Fibroblast of mammary gland (primary cell): ENCODE measurements at places on chromosomes 3 and 15.
A peak's percentile ranks its signal among the peaks of the same experiment; 100 is the strongest.

- DNase-seq = no peak
These were observed 32.3 kb downstream of the NOX5 start for GRCh38 chr15:69046781-69047180.

DNA sequence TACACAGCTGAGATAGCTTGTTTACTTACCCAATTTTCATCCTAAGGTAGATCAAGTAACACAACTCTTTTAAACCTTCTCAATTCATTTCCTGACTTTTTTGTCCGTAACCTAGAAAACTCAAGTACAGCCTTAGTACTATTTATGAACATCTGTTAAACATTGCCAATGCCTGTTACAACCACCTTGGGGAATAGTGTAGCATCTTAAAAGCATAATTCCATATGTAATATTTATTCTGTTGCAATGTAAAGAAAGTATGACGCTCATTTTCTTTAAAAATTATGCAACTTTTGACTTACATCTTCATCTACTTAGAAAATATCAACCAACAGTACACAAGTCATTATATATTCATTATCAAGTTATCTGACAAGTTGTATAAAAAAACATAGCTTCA lies 54.6 kb downstream of the SUCLG2 start:
- no peak for DNase-seq

DNA sequence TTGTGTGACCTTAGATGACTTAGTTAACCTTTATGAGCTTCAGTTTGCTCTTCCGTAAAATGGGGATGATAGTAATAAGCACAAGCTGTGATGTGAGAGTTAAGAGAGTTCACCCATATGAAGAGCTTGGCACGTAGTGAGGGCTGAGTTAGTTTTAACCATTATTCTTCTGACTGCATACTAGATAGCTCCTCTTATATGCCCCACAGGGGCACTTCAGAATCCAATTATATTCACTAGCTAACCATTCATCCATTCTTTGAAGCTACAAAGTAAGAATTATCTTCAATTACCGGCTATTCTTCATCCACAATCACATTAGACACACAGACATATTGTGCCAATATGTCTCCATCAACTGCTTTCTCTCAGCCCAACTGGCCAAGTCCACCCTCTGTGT lies 159.0 kb upstream of the STT3B start:
- DNase-seq = no peak

DNA sequence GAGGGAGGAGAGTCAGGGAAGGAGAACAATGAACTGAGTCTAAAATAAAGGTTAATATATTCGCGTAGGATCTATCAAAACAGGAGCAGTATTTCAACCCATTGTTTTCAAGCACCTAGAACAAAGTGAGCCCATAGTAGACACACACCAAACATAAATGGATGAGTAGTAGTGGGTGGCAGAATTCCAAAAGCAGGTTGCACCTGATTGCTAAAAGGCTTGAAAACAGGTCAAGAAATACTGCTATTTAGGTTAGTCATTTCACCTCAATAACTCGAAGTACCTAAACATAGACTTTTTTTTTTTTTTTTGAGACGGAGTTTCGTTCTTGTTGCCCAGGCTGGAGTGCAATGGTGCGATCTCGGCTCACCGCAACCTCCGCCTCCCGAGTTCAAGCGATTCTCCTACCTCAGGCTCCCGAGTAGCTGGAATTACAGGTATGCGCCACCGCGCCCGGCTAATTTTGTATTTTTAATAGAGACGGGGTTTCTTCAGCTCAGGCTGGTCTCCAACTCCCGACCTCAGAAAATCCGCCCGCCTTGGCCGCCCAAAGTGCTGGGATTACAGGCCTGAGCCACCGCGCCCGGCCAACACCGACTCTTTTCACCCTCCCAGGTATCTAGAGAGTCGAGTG lies 855 bp upstream of the ABHD5 start:
- DNase-seq = no peak

DNA sequence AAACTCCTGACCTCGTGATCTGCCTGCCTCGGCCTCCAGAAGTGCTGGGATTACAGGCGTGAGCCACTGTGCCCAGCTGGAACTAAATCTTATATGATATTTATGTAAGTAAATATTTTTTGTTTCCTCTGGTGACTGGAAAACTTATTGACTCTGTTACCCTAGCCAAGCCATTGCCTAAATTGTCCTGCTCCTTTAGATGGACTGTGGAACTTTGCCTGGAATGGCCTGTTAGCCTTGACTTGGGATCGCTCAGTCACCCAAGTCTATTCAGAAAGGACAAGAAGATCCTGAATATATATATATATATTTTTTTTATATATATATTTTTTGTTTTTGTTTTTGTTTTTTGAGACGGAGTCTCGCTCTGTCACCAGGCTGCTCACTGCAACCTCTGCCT lies 113.9 kb downstream of the PDE8A start:
- no peak for DNase-seq

DNA sequence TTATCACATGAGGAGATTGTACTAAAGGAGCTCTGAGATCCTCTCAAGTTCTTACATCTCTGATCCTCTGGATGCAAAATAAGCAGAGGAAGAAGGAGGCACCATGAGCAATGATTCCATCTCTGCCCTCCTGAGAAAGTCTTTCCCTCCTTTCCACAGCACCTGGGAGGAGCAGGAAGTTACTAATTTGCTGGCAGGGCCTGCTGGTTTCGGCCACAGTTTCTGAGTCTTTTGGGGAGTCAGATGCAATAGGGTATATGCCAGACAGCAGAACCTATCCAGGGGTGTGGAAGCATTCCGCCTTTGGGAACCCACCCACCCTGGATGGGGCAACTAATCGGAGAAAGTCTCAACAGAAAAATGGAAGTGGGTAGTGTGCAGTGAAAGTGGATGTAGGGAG lies 38.5 kb upstream of the SPTSSB start:
- DNase-seq = no peak

DNA sequence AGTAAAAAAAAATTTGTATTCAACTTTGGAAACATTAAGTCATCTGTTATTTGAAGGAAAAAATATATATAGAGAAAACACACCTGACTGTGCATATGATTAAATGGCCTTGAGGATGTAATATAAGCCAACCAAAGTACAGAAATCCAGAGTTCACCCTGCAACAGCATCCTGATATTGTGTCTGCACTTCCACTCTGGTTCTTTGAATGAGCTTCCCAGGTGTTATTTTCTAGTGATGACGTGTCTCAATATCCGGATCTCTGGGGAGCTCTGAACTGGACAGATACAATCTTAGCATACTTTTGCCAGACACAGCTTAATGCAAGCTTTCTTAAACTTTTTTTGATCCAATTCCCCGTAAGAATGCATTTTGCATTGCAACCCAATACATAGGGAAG lies 19.5 kb upstream of the PIK3CB start:
- DNase-seq = no peak

- DNase-seq = peak; percentile 27
These were observed 14.3 kb downstream of the ZIC4 start for GRCh38 chr3:147391781-147392624.

DNA sequence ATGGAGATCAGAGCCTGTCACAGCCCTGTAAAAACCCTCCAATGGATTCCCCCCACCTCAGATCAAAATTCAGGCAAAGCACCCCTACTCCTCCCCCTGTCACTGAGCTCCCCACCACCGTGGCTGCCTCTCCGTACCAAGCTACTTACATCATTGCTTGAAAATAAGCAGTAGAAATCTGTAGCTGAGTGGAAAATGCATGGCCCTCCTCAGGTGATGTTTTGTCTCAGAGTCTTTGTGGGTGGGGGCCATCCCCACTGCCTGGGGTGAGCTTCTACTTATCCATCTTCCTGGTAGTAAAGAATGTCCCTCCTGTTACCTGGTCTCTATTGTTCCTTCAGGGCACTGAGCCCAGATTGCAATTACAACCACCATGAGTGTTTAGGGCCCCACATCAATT lies 34.5 kb downstream of the SLCO2A1 start:
- DNase-seq = no peak

GRCh38 chr15:85760049-85760448 lies 34.7 kb downstream of the KLHL25 start:
- no peak for DNase-seq

- peak; percentile 48 for DNase-seq
These were observed 33.3 kb upstream of the PAQR5 start for GRCh38 chr15:69265347-69265955.

GRCh38 chr15:99443056-99443756 lies 122.6 kb upstream of the MEF2A start:
- no peak for DNase-seq

DNA sequence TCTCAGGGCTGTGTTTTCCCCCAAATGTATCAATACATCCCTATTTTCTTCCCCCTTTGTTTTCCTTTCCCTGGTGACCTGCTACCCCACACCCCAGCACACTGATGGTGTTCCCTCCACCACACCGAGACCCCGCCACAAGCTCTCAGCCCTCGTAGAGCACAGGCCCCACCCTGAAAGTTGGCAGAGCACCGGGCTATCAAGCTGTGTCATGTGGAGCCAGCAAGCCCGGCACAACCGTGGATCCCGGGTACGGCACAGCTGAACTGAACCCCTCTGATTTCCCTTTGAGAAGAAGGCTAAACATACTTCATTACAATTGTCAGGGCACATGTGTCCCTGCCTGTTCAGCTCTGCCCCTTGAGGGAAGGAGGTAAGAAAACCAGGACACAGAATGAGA lies 69.9 kb downstream of the LRIG1 start:
- no peak for DNase-seq

- DNase-seq = no peak
These were observed 28.5 kb downstream of the SELENOT start for GRCh38 chr3:150631515-150632221.

GRCh38 chr3:148319161-148319915 lies 378.4 kb upstream of the AGTR1 start:
- DNase-seq = peak; percentile 90

DNA sequence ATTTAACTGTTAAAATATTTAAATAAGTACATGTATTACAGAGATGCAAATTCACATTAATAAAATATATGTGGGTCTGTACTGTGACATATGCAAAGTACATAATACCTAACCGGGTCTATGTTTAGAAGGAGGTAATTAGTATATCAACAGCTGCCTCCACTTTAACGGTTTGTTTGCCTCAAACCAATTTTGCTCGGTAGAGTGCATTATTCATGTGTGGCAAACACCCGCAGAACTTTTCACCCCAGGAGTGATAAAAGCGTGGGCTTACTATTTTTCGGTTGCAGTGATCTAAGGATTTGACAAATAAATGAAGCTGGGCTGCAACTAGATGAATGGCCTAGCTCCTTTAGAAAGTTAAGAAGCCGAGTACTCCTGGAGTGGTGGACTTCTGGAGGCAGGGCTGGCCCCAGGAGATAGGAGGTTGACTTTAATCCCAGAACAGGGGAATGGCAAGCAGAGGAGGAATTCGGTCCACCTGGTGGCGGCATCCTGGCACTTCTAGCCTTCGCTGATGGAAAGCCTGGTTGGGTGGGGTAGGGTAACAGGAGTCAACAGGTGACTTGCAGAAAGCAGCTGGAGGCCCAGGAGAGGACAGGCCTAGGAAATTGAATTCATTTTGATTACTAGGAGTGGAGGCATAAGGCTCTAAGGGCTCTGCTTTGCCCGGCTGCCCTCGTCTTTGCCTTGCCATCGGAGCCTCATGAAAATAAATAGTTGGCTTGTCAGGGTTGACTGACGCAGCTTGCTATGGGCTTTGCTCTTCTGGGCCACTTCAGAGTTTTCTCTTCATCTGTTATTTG lies 2.4 kb downstream of the SLCO3A1 start:
- DNase-seq = peak; percentile 4

DNA sequence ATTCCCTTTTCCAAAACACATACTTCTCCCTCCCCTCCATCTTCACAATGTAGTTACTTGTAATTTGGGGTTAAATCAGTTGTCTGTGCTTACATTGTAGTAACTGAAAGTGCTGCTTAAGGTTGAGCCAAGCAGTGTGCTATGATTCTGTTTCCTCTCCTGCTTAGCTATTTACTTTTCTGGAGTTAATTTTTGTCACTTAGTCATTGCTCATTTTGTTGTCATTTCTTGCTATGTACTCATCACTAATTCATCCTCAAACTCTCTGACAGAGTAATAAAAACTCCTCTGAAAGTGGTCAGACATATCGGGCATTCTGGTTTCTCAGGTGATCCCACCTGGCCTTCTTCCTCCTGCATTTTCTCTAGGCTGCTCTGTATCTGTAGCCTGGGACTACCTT lies 80.7 kb downstream of the PPARG start:
- DNase-seq = no peak

- DNase-seq = no peak
These were observed 478 bp downstream of the BNC1 start for GRCh38 chr15:83283813-83284558.

DNA sequence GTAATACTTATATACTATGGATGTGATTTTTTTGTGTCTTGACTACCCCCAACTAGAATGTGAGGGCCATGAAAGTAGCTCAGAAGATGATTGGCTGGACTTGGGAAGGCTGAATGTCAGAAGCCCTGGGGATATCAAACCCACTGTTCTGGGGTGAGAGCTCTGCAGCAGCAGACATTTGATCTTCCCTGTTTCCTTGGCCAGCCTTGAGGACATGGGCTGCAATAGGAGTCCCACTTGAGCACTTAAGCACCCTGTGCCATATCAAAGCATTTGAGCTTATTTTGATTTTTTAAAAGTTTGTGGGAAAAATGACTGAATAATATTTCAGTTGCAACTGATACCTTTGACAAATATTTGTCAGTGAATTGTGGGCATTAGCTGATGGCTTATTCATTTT lies 21.7 kb downstream of the GTF2E1 start:
- DNase-seq = no peak

DNA sequence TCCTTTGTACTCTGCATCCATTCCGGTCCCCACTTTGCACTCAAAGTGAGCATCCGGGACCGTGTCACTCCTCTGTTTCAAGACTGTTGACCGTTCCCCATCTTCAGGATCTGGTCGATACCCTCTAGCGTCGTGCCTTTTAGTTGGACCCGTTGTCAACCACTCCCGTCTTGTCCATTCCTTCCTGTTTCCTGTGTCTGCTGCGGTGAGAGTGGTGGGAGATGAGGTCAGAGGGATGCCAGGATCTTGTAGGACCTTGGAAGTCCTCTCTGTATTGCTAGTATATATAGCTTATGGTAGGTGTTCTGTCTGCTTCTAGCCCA lies 624 bp downstream of the BRK1 start:
- peak; percentile 60 for DNase-seq

GRCh38 chr15:40787991-40788390 lies 18.2 kb downstream of the C15orf62 start:
- DNase-seq = no peak

- DNase-seq = no peak
These were observed 147.5 kb downstream of the NTRK3 start for GRCh38 chr15:88108991-88109390.

- DNase-seq = peak; percentile 79
These were observed 188.9 kb downstream of the MEIS2 start for GRCh38 chr15:36911322-36911944.

DNA sequence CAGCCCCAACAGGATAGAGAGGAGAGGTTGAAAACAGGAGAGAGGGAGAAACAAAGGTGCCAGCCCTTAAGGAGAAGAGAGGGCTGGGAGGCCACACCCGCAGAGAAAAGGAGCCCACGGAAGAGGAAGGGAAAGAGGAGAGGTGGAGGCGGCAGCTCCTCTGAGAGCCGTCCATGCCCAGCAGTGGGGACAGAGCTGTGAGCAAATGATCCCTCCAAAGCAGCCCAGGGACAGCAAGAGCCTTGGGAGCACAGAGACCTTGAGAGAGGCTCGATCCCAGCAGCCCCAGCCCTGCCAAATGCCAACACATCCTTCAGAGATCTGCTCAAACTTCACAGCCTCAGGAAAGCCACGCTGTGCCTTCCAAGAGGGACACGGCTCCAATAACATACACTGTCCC lies 66.7 kb upstream of the CORO2B start:
- no peak for DNase-seq

- DNase-seq = no peak
These were observed 2.4 kb upstream of the KLF13 start for GRCh38 chr15:31324186-31324585.
